Right ventricle myocardium superior (tissue), 1 donor: ENCODE measurements at places on chromosomes 2 and 18. TPM values are rescaled to one million over a fixed set of nuclear protein-coding genes. Genes with fewer than 3 reads are reported as not detected.

Gene CYP26B1
- 4.4 TPM for total RNA-seq

Gene PROM2
- total RNA-seq: 0.54 TPM

Gene LCT
- not detected for total RNA-seq

Gene KCNJ3
- 2.0 TPM for total RNA-seq

Gene YWHAQ
- total RNA-seq: 102 TPM
